Keratinocyte (primary cell): ENCODE measurements at places on chromosomes 7 and 10.

DNA sequence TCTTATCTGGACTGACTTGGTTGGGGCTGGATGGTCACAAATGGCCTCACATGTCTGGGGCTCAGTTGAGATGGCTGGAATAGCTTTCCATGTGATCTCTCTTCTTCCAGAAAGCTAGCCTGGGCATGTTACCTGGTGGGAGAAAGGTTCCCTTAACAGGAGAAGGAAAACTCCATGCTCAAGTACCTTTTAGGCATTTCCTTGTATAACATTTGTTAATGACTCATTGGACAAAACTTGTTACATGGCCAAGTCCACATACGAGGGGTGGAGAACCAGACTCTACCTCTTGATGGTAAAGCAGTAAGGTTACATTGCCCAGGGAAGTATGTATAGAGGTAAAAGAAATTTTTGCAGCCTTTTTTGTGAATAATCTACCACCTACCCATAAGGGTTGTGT, 826.4 kb downstream of the LRMDA start:
- peaks cover 5% of the 10 kb centered on the region for H3K4me1 ChIP-seq
- H3K27ac ChIP-seq, result no peak overlapping the region
- no peaks in the 10 kb centered on the region for H3K36me3 ChIP-seq
- DNase-seq, result peak; percentile 23

- no peaks in the 10 kb centered on the region for H3K27me3 ChIP-seq
- DNase-seq, result no peak
- H3K27ac ChIP-seq, result no peak overlapping the region
- no peaks in the 10 kb centered on the region for H3K36me3 ChIP-seq
- H3K4me3 ChIP-seq, result no peak overlapping the region
These were observed 15.7 kb downstream of the JCAD start for GRCh38 chr10:30043476-30044270.

DNA sequence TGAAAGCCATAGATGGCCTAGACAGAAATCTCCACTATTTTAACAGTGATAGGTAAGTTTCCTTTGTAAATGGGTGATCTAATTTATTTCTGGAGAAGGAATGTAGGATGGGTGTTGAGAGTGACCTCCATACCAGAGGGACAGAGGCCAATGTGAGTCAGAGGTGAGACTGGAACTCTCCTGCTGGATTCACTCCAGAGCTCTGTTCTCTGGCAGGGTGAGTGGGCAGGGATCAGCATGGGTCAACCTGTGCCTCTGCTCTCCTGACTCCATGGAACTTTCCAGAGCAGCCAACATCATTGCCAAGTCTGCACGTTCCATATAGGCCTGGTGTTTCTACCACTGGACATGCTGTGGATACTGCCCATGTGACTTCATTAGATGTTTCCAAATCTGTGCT, 11.4 kb downstream of the AKR1C3 start:
- H3K27me3 ChIP-seq, result no peaks in the 10 kb centered on the region
- H3K27ac ChIP-seq, result no peak overlapping the region
- no peaks in the 10 kb centered on the region for H3K4me1 ChIP-seq
- no peak overlapping the region for H3K4me3 ChIP-seq
- DNase-seq, result no peak

- DNase-seq, result no peak
- peaks cover 24% of the 10 kb centered on the region for H3K4me1 ChIP-seq
- H3K36me3 ChIP-seq, result peaks cover 2% of the 10 kb centered on the region
- no peak overlapping the region for H3K27ac ChIP-seq
- H3K27me3 ChIP-seq, result no peaks in the 10 kb centered on the region
These were observed 126.6 kb downstream of the CUX1 start for GRCh38 chr7:101943889-101944600.

- DNase-seq, result no peak
- H3K27me3 ChIP-seq, result no peaks in the 10 kb centered on the region
- H3K4me1 ChIP-seq, result peaks cover 25% of the 10 kb centered on the region
- H3K27ac ChIP-seq, result peak overlapping the region; percentile 72
- no peak overlapping the region for H3K4me3 ChIP-seq
- no peaks in the 10 kb centered on the region for H3K36me3 ChIP-seq
These were observed 58.6 kb upstream of the LAMB4 start for GRCh38 chr7:108188724-108189123.

GRCh38 chr7:95102662-95103061, 195.3 kb downstream of the PPP1R9A start:
- no peaks in the 10 kb centered on the region for H3K36me3 ChIP-seq
- no peak for DNase-seq
- no peak overlapping the region for H3K4me3 ChIP-seq
- no peaks in the 10 kb centered on the region for H3K4me1 ChIP-seq
- no peak overlapping the region for H3K27ac ChIP-seq

DNA sequence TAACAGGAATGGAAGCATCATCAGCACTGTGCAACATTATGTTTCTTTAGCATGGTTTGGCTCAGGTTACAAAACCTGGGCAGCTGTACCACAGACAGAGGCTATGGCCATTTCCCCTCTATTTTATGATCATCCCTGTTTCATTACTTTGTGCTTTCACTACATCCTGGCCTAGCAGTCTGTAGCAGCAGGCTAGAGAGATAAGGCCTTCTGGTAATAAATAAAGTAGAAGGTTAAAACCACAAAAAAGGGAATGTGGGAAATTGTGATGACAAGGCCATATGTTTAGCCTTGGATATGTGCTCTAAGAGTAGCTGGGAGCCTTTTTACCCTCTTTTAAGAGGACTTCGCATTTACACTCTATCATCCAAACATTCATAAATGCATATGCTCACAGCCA, 266.2 kb upstream of the PHF14 start:
- no peaks in the 10 kb centered on the region for H3K4me1 ChIP-seq
- no peaks in the 10 kb centered on the region for H3K27me3 ChIP-seq
- DNase-seq, result no peak
- no peak overlapping the region for H3K4me3 ChIP-seq

- H3K4me3 ChIP-seq, result no peak overlapping the region
- H3K36me3 ChIP-seq, result no peaks in the 10 kb centered on the region
- H3K27ac ChIP-seq, result no peak overlapping the region
- no peaks in the 10 kb centered on the region for H3K27me3 ChIP-seq
- no peak for DNase-seq
These were observed 10.7 kb upstream of the FHIP2A start for GRCh38 chr10:114810926-114811325.

DNA sequence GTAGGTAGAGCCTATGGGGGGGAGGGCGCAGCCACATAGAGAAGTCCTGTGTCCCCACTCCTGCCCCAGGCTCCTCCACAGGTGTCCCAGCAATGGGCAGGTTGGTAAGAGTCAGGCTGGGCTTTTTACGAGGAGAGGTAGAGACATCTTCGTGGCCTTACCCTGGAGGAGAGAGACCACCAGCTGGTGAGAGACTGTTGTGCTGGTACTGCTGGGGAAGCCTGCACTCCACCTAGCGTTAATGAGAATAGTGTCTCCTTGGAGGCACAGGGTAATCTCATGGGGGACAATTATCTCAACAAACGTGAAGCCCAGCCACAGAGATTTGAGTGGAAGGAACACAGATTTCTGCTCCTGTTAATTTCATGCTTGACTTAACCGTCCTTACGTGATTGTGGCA, 29.5 kb upstream of the RASGEF1A start:
- no peaks in the 10 kb centered on the region for H3K36me3 ChIP-seq
- H3K4me1 ChIP-seq, result no peaks in the 10 kb centered on the region
- no peak overlapping the region for H3K4me3 ChIP-seq
- no peak overlapping the region for H3K27ac ChIP-seq
- H3K27me3 ChIP-seq, result no peaks in the 10 kb centered on the region

DNA sequence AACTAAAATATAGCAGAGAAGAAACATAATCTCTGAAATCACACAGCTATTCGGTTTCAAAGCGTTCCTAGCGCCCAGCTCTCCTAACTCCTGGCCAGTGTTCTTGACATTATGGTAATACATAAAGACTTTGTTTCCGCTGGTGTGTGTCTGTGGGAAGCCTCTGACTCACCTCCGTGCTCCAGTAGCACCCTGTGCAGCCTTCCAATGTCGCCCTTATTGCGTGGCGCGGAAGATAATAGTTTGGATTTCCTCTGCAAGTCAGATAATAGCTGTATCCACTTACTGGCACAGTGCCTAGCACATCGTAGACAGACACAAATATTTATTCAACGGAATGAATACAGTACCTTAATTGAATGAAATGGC, 570 bp downstream of the BMS1 start:
- no peaks in the 10 kb centered on the region for H3K27me3 ChIP-seq
- peaks cover 19% of the 10 kb centered on the region for H3K36me3 ChIP-seq
- peaks cover 4% of the 10 kb centered on the region for H3K4me1 ChIP-seq
- peak overlapping the region; percentile 84 for H3K27ac ChIP-seq

GRCh38 chr10:63094881-63095280, 38.2 kb upstream of the NRBF2 start:
- no peak for DNase-seq
- no peaks in the 10 kb centered on the region for H3K36me3 ChIP-seq
- H3K4me3 ChIP-seq, result no peak overlapping the region
- H3K4me1 ChIP-seq, result peaks cover 5% of the 10 kb centered on the region
- H3K27me3 ChIP-seq, result no peaks in the 10 kb centered on the region

GRCh38 chr7:69564454-69565417, 33.5 kb upstream of the AUTS2 start:
- H3K27me3 ChIP-seq, result no peaks in the 10 kb centered on the region
- peaks cover 10% of the 10 kb centered on the region for H3K4me1 ChIP-seq
- DNase-seq, result no peak
- H3K27ac ChIP-seq, result no peak overlapping the region
- H3K36me3 ChIP-seq, result no peaks in the 10 kb centered on the region
